ENCODE measurements at places on chromosomes 3 and 15.
A peak's percentile ranks its signal among the peaks of the same experiment; 100 is the strongest.

DNA sequence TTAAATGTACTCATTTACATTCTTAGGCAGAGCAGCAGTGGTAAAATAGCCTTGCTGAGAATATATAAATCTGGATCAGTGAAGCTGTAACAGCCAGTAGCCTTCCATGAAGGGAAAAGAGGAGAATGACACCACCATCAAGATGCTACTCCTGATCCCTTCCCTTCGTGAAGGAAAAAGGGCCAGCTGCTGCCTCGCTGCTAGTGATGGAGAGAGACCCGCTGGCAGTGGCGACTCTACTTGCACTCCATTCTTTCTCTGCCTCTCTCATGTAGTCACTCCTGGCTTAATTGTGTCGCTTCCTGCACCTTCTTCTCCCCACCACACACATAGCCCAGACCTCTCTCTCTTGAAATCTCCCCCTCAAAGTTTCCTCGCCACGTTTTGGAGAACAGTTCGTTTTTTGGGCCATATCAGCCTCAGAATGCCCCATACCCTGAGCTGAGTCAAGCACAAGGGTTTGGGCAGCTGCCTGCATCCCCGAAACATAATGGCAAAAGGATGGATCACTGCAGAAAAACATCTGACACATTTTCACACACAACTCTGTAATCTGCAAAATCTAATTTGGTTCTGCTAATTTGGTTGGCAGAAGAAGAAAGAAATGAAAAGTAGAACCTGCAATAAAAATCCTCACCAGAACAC, 460.3 kb upstream of the IL12A start:
- DNase-seq: no peak

DNA sequence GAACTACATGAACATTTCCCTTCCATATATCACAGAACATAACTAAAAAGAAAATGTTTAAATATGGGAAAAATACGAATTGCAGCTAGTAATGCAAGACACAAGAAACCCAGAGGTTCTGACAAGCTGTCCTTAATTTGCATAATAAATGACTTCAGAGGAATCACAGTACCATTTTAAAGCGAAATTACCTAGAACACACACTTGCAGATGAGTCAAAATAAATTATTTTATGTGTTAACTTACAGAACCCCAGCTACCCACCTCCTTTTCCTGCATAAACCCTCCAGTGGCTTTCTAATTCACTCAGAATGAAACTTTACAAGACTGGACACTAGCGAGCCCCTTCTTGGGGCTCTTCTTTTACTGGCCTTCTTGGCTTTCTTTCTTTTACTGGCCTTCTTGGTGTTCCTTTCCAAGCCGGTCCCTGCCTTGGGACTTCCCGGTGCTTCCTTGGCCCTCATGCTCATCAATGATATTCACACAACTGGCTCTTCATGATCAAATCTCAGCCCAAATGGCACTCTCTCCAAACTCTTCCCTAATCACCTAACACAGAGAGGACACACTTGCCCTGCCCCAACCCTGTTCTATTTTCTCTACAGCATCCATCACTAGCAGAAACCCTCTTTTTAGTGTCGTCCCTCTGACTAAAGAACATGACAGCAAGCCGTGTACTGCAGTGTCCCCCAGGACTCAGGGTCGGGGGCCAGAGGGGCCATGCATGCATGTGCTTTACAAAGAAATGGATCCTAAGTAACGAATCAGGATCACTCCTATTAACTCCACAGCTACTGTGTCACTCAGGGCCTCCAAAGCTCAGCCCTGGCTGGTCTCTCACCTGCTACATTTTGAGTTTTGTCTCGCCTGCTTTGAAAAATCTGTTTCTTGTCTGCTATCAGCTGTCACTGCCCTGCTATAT, 4.8 kb downstream of the CHSY1 start:
- no peak for DNase-seq

DNA sequence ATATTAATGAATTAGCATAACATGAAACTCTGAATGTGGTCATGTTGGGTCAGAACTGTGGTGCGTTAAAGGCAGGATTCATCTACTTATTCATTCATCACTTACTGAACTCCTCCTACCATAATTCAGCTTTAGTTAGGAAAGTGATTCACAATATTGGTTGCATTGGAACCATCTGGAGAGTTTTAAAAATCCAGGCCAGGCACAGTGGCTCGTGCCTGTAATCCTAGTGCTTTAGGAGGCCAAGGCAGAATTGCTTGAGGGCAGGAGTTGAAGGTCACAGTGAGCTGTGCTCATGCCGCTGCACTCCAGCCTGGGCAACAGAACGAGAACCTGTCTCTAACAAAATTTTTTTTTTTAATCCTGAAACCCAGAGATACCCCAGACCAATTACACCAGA, 44.2 kb upstream of the ATG7 start:
- DNase-seq: no peak

DNA sequence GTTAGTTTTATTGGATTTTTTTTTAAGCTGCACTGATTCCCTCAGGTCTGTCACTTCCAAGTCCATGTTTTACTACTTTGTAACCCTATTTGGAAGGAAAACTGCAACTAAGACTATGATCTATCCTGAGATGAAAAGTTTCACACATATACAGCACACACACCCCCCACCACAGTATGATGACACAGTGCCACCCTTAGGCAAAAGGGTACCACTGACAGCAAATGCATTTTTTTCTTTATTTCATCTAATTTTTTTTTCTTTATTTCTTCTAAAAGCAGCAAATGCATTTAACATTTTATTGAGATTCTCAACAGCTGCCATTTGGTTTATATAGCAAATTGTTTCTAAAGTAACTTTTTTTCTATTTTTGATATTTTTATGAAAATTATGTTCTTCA, 21.2 kb downstream of the NGRN start:
- DNase-seq: peak; percentile 54

DNA sequence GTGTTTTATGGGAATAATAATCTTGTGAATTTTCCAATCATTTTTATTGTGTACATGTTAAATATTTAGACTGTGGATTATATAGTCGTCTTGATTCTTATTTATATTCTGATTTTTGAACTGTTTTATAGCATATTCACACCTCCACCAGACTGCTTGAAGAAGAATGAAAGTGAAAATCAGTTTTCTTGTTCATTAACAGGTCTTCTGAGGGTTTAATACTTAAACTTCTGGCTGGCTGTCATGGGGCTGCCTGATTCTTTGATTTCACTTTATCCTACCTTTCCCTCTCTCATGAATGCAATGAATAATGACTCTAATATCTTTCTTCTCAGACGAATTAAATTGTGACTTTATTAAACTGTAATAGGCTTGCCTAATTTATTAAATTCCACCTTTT, 56.2 kb downstream of the ATP2C1 start:
- no peak for DNase-seq

DNA sequence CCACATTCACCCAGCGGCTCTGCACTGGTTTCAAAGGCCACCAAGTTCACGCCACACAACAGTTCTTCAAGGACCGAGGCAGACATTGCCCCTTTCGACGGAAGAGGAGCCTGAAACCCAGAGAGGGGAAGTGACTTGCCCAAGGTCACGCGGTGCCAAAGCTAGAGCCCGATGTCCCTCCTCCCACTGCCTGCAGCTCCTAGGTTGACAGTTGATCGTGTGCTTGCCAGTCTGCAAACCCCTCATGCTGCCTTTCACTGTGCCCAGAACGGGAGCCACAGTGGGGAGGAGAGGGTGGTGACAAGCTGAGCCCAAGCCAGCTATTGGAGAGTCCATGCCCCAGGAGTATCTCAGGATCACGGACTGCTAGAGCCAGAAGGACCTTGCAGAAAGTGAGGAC, 230.9 kb downstream of the XXYLT1 start:
- DNase-seq: peak; percentile 15

DNA sequence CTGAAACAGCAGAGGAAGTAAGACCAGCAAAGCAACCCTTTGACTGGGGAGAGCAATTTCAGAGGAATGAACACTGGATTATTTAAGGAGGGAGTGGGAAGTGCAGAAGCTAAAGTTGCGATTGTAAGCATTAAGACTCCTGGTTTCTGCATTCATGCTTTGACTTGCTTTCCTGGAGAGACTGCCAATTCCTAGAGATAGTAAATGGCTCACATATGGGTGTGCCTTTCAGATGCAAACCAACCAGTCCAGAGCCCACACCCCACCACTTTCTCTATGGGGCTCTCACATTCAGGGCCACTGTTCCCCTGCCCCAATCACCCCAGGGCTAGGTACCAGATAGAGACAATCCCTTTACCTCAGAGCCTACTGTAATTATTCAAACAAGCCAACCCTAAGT, 200.9 kb upstream of the EIF1B start:
- DNase-seq: no peak

DNA sequence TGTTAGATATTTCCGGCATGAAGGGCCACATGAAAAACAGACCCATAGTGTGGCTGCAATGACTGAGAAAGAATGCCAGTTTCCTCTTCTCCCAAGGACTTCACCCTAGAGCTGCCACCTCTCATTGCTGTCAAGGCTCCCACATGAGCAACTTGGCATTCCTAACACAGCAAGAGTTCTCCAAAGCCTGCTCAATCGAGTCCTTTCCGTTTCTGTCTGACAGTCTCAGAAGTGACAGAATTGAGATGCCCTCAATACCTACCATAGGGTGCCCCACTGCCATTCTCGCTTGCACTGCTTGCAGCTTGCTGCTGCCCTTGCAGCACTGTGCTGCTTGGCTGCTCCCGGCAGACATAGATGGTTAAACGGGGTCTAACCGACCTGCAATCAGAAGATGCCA, 44.3 kb downstream of the UBP1 start:
- no peak for DNase-seq

GRCh38 chr3:122826278-122826677, 31.4 kb downstream of the SLC49A4 start:
- no peak for DNase-seq
